ENCODE measurements at places on chromosomes 2 and 18.
A peak's percentile ranks its signal among the peaks of the same experiment; 100 is the strongest.

- DNase-seq = no peak
Measured at GRCh38 chr2:3162442-3163077, 215.1 kb downstream of the EIPR1 start.

DNA sequence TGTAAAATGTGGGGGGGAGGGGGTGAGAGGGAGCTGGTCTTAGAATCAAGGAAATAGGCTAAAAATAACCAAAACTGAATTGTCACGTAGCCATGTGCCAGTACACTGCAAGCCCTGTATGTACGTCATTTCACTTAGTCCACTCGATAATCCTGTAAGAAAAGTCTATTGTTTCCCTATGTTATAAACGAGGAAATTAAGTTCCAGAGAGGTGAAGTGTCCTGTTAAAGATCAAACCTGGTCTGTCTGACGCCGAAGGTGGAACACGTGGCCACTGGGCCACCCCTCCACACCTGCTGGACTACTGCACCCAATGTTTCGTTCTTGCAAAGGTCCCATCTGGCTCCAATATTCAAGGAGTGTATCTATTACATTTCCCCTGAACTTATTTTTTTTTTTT, 29.6 kb downstream of the TFCP2L1 start:
- DNase-seq = no peak

DNA sequence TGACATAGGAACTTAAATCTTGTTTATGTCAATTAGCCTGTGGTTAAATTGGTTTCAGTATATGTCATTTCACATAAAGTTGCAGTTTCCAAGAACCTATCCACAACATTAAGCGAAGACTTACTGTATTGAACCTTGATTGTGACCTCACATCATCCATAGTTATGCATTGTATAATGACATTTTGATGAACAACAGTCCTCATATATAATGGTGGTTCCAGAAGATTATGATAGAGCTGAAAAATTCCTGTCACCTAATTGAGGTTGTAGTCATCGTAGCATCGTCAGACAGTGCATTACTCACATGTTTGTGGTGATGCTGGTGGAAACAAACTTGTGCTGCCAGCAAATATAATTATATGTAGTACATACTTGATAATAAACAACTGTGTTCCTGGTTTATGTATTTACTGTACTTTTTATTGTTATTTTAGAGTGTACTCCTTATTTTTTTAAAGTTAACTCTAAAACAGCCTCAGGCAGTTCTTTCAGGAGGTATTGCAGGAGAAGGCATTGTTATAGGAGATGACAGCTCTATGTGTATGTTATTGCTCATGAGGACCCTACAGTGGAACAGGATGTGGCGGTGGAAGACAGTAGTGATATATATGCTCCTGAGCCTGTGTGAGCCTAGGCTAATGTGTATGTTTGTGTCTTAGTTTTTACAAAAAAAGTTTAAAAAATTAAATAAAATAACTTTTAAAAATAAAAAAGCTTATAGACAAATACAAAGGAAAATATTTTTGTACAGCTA, 56.6 kb downstream of the UBE2E3 start:
- DNase-seq = peak; percentile 20

- DNase-seq = no peak
Measured at GRCh38 chr2:175468431-175469098, 287.1 kb upstream of the ATP5MC3 start.

DNA sequence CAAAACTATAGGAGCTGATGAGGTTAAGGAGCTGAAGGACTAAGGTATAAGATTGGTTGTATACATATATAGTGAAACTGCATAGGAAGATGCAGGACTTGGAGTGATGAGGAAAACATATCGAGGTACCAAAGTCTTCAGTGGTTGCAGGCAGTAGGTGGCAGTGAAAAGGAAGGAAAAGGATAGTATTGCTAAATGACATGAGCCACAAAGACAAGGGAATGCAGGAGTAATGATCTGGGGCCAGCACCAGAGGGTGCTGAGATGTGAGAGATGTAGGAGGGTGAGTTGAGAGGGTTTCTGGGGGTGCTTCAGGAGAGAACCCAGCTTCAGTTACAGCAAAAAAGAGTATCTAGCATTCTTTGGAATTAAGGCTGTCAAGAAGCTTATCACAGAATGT, 172.2 kb upstream of the MYO3B start:
- no peak for DNase-seq
